ENCODE measurements at places on chromosomes 2 and 18.

GRCh38 chr2:75162897-75163296, 36.4 kb downstream of the TACR1 start:
- no peaks in the 10 kb centered on the region for H3K27me3 ChIP-seq
- H3K4me1 ChIP-seq, result no peaks in the 10 kb centered on the region
- no peak overlapping the region for H3K4me3 ChIP-seq
- H3K36me3 ChIP-seq, result no peaks in the 10 kb centered on the region
- no peak overlapping the region for H3K27ac ChIP-seq

DNA sequence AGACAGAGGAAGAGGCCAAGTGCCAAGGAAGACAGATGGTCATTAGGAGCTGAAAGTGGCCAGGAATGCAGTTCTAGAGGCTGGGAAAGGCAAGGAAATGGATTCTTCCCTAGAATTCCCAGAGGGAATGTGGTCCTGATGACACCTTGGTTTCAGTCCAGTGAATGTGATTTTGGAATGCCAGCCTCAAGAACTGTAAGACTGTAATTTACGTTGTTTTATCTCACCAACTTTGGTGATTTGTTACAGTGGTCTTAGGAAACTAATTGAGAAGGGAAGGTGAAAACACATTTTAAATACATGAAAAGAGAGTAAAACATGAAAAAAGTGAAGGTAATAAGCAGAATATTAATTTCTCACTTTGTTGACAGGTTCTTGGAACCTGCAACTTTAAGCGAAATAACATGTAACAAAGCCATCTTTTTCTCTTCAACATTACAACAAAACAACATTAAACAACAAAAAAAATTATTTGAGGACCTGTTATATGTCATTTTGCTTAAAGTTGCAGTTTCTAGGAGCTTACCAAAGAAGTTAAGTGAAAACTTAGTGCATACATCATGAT, 370.2 kb downstream of the METTL4 start:
- no peak overlapping the region for H3K27ac ChIP-seq
- no peak overlapping the region for H3K4me3 ChIP-seq
- no peaks in the 10 kb centered on the region for H3K27me3 ChIP-seq
- no peaks in the 10 kb centered on the region for H3K36me3 ChIP-seq

DNA sequence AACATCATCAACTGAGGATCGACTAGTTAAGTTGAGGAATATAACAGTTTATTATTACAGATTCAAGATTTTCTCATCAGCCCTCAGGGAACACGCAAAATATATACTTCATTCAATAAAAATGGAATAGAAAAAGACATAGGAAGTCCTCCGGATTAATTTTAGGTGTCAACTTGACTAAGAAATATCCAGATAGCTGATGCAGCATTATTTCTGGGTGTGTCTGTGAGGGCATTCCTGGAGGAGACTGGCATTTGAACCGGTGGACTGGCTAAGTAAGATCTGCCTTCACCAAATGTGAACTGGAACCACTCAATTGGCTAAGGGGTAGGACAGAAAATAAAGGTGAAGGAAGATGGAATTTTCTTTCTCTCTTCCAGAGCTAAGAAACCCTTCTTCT, 845.3 kb downstream of the SOCS6 start:
- no peak overlapping the region for H3K27ac ChIP-seq
- no peak overlapping the region for H3K4me3 ChIP-seq
- no peaks in the 10 kb centered on the region for H3K36me3 ChIP-seq
- no peaks in the 10 kb centered on the region for H3K4me1 ChIP-seq

- no peak overlapping the region for H3K27ac ChIP-seq
- no peak for DNase-seq
- H3K4me3 ChIP-seq, result no peak overlapping the region
These were observed 58.2 kb upstream of the HDAC4 start for GRCh38 chr2:239459056-239459455.

DNA sequence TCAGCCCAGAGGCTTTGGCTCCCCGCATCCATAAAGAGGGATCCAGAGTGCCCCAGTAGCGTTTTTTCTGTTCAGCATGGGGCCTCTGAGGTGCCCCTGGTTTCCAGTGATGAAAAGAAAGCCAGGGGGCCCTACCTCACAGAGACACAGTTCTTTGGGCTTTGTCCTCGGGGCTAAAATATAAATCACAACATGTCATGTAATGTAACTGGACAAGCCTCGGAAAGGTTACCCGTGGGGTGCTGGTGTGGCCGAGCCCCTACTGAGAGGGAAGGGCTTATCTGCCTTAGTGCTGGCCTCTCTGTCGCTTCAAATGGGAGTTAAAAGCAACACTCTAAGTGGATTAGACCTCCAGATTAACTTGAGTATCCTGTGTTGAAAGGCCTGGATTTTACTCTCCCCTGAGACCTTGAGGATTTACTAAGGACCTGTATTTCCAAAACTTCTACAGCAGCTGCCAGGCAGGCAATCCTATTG, 251.6 kb upstream of the APCDD1 start:
- no peaks in the 10 kb centered on the region for H3K4me1 ChIP-seq
- DNase-seq, result no peak
- H3K36me3 ChIP-seq, result no peaks in the 10 kb centered on the region

GRCh38 chr18:79525556-79526467, 130.1 kb downstream of the NFATC1 start:
- no peak overlapping the region for H3K27ac ChIP-seq
- peak overlapping the region; percentile 39 for H3K4me3 ChIP-seq
- peak; percentile 81 for DNase-seq
- no peaks in the 10 kb centered on the region for H3K27me3 ChIP-seq
- H3K4me1 ChIP-seq, result no peaks in the 10 kb centered on the region

DNA sequence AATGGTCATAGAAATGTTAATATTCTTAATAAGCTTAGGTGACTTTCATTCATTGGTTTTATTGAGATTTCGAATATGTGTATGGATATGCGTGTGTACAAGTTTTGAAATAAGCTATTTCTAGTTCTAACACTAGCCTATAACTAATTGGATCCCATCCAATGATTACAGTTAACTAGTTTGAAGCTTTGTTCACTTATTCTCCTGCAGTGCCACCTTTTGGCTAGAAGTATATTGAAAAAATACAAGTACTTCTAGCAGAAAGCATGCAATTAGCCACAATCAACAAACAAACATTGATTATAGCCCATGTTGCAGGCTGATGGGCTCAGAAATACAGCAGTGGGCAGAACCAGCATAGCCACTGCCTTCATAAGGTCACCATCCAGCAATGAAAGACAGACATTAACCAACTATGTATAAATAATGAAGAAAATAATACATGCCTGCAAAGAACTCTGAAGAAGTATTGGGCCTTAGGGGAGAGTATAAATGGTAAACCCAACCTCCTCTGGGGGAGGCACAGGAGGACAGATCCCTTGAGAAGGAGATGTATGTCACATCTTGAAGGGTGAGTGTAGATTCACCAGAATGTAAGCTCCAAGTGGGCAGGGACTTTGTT, 5.1 kb upstream of the PIEZO2 start:
- peaks cover 25% of the 10 kb centered on the region for H3K27me3 ChIP-seq
- DNase-seq, result peak; percentile 78
- no peak overlapping the region for H3K4me3 ChIP-seq
- H3K4me1 ChIP-seq, result 0 out of 2 replicates have a peak, but pooled peaks cover 2% of the 10 kb centered on the region
- no peak overlapping the region for H3K27ac ChIP-seq

- H3K27me3 ChIP-seq, result no peaks in the 10 kb centered on the region
- no peak overlapping the region for H3K27ac ChIP-seq
- peak; percentile 68 for DNase-seq
- peaks cover 5% of the 10 kb centered on the region for H3K4me1 ChIP-seq
- H3K4me3 ChIP-seq, result no peak overlapping the region
These were observed 52.5 kb downstream of the POMC start for GRCh38 chr2:25115902-25116301.

All from GM23248 (cell line).